Activated naive CD4-positive, alpha-beta T cell (primary cell): ENCODE measurements at places on chromosomes 7 and 10.

DNA sequence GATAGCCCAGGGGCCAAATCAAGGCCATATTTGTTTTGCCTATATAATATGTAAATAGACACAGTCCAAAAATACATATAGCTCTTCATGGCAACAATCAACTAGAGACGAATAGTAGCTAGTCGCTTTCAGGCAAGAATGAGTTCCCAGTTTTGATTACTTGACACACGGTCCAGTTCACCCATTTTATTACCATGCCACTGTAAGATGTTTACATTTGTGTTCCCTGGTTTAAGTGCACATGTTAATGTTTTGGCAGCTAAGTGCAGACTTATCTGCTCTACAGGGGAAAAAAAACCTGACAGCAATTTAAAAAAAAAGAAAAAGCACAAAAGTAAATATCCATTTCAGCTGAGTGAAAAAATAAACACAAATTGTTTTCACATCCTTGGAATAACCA lies 213.1 kb downstream of the TPK1 start:
- no peak for DNase-seq

- no peak for DNase-seq
Measured at GRCh38 chr7:140562926-140563481, 77.6 kb downstream of the DENND2A start.

DNA sequence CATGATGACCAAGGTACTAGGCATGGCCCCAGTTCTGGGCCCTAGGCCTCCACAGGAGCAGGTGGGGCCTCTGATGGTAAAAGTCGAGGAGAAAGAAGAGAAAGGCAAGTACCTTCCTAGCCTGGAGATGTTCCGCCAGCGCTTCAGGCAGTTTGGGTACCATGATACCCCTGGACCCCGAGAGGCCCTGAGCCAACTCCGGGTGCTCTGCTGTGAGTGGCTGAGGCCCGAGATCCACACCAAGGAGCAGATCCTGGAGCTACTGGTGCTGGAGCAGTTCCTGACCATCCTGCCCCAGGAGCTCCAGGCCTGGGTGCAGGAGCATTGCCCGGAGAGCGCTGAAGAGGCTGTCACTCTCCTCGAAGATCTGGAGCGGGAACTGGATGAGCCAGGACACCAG lies 7.4 kb downstream of the ZSCAN21 start:
- no peak for DNase-seq

DNA sequence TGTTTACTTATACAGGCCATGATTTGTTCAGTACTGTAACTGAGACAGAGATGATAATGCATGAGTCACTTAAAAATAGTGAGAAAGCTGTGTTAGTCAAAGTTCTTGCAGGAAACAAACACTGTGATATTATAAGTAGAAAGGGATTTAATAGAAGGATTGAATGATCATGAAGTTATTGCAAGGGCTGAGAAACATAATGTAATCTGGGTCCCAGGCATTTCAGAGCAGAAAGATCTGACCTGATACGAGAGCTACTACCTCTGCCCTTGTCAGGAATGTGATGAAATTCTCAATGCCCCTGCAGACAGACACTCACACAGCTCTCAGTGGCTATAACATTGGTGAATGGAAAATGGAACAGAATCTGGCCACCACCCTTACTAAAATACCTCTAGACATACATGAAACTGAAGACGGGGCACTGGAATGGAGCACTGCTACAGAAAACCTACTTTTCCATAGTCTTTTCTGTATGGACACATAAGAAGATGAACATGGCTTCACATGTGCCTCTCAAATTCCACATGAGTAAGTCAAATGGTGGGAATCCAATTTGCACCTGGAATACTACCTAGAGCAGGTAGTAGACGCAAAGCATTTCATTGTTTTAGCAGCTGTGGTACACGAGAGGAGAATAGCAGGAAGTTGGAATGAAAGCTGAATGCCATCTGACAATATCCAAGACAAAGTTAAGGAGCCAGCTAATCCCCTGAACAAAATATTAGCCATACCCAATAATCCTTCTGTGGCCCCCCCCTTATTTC lies 19.1 kb upstream of the VWDE start:
- no peak for DNase-seq

GRCh38 chr10:31760674-31761081 lies 168.0 kb downstream of the ARHGAP12 start:
- DNase-seq: no peak

DNA sequence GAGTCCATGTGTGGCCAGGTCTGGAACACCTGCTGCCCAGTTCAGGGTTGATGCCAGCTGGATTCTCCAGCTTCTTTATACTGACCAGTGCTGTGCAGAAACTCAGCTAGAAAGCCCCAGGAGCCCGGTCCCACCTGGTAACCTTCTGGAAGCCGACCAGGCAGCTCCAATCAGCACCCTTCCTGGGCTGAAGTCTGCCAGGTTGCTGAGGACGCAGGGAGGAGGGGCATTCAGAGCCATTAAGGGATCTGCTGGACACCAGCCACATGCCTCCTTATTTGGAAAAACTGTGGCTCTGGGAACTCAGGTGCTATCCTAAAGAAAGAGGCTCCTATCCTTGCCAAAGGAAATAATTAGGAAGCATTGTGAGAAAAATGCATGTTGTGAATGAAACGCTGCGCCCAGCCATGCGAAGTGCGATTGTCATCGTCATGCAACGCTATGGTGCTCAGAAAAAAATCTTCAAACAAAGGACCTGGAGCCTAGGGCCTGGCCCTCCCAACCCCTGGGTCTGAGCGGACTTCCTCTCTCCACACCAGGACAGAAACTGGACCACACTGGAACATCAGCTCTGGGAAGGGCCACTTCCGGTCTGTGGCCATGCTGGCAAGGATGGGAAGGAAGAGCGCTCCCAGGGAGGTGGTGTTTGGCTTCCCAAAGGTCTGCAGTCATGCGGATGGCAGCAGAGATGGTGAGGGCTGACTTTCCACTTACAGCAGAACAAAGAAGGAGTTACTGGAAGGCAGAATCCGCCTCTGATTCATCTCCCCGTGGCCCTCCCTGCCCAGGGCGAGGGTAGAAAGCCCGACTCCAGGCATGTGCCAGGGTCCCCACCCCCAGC lies 90.1 kb downstream of the FAM53B start:
- DNase-seq: no peak

GRCh38 chr7:90709501-90710465 lies 113.7 kb downstream of the CDK14 start:
- DNase-seq: no peak

DNA sequence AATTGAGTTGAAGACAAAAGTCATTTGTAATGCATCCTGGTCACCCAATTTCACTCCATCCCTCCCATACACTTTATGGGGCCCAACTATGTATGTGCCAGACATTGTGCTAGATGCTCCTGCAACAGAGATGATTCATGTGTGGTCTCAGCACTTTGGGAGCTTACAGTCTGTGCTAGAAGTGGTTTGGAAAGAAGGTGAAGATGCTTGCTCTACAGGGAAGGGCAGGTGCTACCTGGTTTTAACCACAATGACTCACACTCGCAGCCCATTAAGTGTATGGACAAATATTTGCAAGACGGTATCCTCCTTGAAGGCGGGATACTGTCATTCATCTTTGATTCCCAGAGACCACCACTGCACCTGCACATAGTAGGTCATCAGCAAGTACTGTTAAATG lies 257.6 kb downstream of the OTUD1 start:
- DNase-seq: no peak

DNA sequence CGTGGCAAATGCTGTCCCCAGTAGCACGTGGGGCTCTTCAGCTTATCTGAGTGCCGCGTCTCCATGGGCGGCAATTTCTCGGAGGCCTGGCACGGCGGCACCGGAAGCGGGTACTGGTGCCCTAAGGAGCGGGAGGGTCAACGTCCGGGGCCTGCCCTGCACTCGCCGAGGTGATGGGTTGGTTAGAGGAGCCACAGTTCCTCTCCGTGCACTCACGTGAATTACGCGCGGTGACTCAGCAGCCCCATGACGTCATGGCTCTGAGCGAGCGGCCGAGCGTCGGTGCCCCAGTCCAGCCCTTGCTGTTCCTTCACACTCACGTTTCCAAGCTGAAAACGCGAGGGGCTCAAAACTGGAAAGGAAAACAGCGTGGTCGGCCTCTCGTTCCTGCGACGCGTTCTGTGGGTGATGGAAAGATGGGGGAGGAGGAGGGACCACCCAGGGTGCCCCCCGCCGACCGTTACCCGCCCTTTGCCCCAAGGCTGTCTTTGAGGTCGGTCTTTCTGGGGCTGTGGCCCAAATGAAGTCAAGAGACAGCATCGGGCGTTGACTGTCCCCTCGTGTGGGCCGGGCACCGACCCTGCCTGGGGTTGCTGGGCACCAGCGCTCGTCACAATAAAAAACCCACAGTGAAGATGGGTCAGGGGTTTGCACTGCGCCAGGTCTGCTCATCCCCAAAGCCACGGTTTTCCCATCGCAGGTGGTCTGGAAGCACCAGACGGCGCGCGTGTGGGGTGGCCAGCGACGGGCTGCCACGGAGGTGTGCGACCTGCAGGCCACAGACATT lies 70.4 kb upstream of the CFAP46 start:
- no peak for DNase-seq

DNA sequence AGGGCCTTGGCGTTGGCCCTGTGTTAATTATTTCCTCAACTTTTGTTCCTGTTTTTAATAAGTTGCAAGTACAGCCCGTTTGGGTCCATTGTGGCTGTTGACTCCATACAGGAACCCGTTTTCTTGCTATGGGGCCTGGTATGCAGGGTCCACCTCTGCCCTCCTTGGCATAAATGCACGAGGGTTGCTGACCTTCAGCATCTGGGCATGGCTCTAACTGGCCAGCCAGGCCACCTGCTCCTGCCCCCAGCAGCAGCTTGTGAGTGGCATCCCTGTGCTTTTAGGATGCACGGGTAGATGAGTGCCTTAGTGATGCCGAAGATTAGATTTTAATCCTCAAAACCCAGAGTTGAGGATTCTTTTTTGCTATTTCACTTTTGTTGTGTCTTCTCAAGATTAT lies 123.2 kb downstream of the GLRX3 start:
- DNase-seq: no peak
